Activated naive CD4-positive, alpha-beta T cell treated with Interleukin-2 at 50 U/mL for 16 hours (primary cell): ENCODE measurements at places on chromosomes 4 and X.

- DNase-seq = no peak
Observed at GRCh38 chrX:12421918-12422317, 283.6 kb downstream of the FRMPD4 start.

DNA sequence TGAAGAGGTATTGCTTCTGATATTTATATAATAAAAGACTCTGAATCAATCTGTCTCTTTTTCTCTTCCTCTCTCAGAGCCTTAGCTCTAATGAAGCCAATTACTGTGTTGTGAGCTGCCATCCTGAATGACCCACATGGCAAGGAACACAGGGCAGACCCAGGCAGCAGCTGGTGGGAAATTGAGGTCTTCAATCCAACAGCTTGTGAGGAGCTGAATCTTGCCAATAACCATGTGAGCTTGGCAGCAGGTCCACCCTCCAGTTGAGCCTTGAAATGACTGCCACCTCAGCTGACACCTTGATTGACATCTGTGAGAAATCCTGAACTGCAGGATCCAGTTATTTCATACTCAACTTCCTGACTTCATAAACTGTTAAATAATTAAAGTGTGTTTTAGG, 149.4 kb downstream of the NDST4 start:
- no peak for DNase-seq

- no peak for DNase-seq
Observed at GRCh38 chr4:173318648-173319211, 15.4 kb downstream of the HMGB2 start.

GRCh38 chr4:140115140-140115539, 38.8 kb downstream of the MAML3 start:
- DNase-seq = no peak

DNA sequence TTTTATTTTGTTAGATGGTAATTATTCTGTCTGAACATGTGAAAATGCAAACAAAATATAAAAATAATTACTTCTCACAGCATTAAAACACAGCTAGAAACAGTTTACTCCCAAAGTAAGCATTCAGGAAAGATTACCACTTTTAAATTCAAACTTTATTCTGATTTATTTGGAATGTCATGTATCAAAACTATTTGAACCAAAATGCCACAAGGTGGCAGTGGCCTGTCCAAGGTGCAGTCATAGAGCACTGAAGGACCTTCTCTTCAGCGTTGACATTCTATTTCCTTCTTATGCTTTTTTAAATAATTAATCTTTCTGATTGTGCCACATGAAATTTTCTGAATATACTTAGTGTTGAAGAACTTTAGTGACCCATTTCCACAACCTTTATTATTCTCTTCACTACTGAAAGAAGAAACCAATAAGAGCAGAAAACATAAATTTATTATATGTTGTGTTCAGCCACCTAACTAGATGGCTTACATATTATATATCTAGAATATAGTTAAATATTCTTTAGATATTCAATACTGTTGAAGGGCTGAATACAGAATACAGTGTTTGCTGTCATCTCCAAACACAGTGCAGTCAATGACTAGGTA, 283.6 kb downstream of the CFAP299 start:
- no peak for DNase-seq

GRCh38 chr4:77006753-77007353, 57.3 kb downstream of the SEPTIN11 start:
- DNase-seq = no peak

GRCh38 chrX:80285131-80285773, 135.0 kb upstream of the TENT5D start:
- no peak for DNase-seq

GRCh38 chr4:3250438-3250955, 1.5 kb downstream of the MSANTD1 start:
- no peak for DNase-seq

GRCh38 chr4:40629401-40630334, at the start of gene RBM47:
Gene RBM47, minus strand, starts transcription at chr4:40629864. Its CDS starts 190,971 bp downstream, at chr4:40438893.
- peak; percentile 5 for DNase-seq

GRCh38 chrX:65993915-65994460, 45.9 kb downstream of the VSIG4 start:
- DNase-seq = no peak

- no peak for DNase-seq
Observed at GRCh38 chrX:7077241-7078230, 70.0 kb upstream of the STS start.

DNA sequence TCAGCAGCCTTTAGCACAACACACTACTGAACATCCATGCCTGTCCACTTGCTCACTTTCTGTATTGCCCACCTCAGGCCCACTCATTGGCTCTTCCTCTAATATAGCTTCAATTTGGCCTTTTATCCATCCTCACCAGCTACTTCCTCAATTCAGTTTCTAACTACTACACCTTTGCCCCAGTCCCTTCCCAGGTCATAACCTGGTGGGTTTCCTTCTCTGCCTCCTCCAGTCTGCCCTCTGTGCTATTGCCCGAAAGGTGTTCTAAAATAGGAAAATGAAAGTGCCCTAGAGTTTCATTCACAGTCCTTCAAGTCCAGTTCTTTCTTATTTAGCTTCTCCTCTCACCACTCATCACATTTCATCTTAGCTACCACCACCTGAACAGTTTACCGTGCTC, 23.1 kb downstream of the MOSPD2 start:
- no peak for DNase-seq

- DNase-seq = peak; percentile 3
Observed at GRCh38 chrX:149937871-149938426, 342 bp downstream of the EOLA2 start.

GRCh38 chrX:10612215-10612614, 8.2 kb downstream of the MID1 start:
- DNase-seq = no peak

- no peak for DNase-seq
Observed at GRCh38 chrX:155778844-155779553, 102.1 kb upstream of the VAMP7 start.

DNA sequence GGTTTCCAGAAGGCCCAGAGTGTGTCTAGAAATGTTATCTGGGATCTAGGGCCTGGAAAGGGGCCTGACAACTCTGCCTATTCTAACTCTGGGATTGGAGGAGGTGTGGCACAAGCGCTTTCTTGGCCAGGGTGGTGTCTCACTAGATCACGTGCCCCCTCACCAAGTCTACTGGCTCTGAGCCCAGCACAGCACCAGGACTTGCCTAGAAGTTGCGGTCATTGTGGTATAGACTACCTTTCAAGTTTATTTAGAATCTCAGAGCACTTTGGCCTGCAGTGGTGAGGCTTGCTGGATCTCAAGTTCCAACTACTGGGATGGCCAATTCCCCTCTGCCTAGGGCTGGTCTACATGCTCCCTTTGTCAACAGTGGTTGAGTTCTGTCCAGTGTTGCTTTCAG, 223.3 kb upstream of the MAGEB2 start:
- no peak for DNase-seq

DNA sequence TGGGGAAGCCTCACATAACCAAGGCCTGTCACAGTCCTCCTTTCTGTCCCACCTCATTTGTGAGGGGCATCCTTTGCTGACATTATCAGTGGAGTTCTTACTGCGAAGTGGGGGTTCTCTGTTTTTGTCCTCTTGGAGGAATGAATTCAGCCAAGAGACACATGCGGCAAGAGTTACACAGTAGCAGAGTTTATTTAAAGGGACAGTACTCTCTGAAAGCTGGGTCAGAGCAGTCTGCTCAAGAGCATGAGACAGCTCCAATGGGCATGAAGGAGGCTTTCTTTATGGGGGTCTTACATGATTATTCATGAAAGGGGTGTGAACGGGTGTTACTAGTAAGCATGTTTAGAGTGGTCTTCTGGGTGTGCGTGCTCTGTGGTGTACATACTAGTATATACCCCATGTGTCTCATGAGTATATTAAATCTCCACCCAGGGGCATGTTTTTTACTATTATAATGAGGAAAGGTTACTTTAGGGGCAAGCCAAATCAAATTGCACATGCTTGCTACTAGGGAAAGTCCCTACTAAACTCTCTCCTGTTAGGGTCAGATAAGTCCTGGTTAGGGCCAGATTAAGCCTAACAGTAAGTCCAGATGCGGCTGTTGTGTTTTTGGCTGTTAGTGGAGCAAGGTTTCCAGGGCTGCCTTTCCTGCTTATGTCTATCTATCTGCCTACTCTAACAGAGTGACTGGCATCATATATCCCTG, 19.8 kb upstream of the LGI2 start:
- DNase-seq = no peak

DNA sequence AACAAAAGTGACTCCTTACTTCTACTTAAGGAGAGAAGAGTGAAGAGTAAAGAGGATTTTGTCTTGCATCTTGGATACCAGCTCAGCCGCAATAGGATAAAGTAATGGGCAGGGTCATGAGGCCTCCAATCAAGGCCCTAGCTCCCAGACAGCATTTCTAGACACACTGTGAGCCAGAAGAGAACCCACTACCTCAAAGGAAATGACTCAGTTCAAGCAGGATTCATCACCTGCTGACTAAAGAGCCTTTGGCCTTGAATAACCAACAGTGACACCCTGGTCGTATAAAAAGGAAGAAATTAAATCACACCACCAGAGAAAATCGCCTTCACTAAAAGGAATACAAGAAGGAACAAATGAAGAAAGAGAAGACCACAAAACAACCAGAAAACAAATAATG, 416.1 kb downstream of the PCDH18 start:
- no peak for DNase-seq

GRCh38 chrX:69299285-69299684, 134.0 kb upstream of the PJA1 start:
- no peak for DNase-seq

- no peak for DNase-seq
Observed at GRCh38 chr4:86451560-86452330, 91.9 kb upstream of the MAPK10 start.

- peak; percentile 83 for DNase-seq
Observed at GRCh38 chr4:99946356-99947189, at the start of gene DNAJB14. Gene DNAJB14, minus strand, starts transcription at chr4:99946618. Its CDS starts 47 bp downstream, at chr4:99946571.

DNA sequence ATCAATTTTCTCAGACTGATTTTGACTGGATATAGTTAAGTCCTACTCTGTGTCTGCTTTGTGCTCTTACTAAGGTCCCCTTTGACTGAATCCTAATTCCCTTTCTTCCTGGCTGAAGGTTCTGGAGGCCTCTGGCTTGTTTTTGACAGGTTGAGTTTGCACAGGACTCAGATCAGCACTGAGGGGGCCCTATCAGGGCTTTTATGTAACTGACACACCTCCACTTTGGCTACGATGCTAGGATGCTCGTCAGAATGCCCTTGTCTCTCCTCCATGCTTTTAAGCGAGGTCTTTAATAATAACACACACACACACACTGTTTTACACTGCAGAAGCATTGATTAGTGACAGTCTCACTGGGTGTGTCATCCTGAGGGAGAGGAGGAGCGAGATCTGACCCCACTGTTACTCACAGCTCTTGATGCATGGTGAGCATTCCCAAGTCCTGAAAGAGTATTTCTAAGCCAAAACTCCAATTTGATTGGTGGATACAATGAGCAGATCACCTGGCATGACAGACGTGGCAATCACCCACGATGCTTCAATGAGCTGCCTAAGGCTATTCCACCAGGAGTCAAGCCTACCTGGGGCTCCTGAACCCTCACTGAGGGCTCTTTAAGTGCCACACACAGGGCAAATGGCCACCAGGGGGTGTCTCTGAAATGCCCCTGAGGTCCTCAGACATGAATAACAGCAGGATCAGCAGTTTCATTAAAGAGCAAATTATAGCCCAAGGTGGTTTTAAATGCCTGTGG, 130.4 kb upstream of the CPEB2 start:
- peak; percentile 29 for DNase-seq

- DNase-seq = no peak
Observed at GRCh38 chr4:37662861-37663390, 23.2 kb downstream of the RELL1 start.

DNA sequence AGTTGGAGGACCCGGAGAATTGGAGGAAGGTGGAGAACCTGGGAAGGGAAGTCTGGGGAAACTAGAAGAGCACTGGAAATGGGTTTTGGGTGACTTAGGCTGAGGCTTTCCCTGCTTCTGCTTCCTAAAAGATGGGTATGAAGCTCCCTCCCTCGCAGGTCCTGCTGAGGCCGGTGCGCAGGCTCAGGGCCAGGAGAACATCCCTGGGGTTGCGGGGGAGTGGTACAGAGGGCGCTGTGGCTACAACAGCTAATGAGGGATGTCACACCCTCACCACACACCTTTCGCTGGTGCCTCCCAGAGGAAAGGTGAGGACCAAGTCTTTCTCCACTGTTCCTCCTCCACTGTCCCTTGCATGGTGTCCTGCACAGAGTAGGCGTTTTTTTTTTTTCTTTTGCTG, 15.8 kb downstream of the APLN start:
- DNase-seq = no peak

DNA sequence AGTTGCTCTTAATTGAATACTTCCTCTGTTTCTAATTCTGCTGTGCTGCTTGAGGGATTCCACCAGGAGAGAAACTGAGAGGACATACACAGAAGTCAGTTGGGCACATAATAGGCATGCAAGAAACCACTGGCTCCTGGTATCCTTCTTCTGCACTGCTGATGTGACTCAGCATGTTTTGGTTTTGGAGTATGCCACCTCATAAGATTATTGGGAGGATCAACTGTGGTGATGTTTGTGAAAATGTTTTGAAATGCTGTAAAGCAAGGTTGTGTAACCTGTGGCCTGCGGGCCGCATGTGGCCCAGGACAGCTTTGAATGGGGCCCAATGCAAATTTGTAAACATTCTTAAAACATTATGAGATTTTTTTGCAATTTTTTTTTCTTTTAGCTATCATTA, 119.6 kb downstream of the GATB start:
- no peak for DNase-seq

DNA sequence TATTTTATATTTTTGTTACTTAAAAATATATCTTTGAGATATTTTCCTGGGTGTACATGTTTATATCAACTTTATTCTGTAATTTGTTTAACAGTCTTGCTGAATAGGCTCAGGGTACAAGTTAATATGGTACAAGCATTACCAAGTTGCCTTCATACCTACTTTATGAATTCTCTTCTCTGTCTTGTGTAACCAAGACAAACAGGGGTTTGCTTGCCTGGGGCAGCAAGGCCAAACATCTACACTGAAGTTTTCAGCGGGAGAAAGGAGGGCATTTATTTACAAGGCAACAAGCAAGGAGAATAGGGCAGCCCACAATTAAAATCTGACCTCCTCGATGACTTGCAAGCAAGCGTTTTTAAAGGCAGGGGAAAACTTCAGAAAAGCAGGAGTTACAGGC, 24.2 kb downstream of the PPP4R3C start:
- no peak for DNase-seq

DNA sequence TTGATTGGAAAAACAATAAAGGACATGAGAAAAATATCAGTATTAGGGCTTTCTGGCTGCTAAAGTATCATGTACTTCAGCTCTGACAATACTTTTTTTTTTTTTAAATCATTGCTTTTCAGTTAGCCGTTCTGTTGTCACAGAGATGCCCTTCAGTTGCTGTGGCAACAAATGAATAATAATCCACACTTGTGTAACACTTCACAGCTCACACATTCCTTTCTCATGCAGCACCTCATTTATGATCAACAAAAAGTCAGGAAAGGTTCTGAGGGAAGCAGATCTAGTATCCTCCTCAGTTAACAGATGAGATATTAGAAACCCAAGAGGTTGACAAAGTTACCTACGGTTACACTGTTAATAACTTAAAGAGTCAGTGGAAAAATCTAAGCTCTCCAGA, 444.2 kb upstream of the SLIT2 start:
- DNase-seq = no peak

GRCh38 chrX:128975745-128976144, 547.5 kb downstream of the SMARCA1 start:
- DNase-seq = no peak
